WERI-Rb-1 (cell line): ENCODE measurements at places on chromosomes 4 and X.

- DNase-seq, result peak; percentile 55
These were observed at the start of gene NAP1L5 for GRCh38 chr4:88697588-88698329. Gene NAP1L5 (minus strand): TSS chr4:88697829. CDS start chr4:88697754, 75 bp downstream.

GRCh38 chr4:8523766-8524165, 56.4 kb upstream of the GPR78 start:
- DNase-seq, result no peak

DNA sequence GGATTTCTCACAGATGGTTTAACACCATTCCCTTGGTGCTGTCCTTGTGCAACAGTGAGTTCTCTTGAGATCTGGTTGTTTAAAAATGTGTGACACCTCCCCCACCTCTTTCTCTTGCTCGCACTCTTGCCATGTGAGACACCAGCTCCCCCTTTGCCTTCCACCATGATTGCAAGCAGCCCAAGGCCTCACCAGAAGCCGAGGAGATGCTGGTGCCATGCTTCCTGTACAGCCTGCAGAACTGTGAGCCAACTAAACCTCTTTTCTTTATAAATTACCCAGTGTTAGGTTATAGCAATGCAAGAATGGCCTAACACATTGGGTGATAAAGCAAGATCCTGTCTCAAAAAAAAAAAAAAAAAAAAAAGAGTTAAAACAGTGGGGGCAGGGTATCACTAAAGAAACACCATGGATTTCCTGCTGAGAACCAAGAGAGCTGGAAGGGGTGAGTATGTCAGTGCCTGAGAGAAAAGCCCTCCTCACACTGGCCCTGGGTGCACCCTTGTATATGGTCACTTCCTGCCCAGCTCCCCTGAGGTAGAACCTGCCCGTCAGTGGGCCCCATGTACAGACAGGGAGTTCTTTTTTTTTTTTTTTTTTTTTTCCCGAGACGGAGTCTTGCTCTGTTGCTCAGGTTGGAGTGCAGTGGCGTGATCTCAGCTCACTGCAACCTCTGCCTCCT, 46.4 kb downstream of the APOO start:
- no peak for DNase-seq

DNA sequence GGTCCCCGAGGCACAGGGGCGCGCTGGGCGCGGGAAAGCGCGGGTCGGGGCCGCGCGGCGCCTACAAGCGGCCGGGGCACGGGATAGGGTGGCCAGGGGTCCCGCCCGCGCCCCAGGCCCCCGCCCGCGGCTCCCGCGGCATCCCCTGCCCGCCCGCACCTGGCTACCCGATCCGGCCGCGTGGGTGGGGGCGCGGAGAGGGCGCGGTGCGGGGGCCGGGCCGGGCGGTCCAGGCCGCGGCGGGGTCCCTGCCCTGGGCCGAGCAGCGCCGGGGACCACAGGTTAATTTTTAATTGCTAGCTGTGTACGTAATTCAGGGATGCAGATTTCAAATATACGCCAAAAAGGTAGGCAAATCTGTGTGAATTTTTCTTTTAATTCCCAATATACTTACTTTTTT, 44.3 kb upstream of the FAM47C start:
- DNase-seq, result no peak

DNA sequence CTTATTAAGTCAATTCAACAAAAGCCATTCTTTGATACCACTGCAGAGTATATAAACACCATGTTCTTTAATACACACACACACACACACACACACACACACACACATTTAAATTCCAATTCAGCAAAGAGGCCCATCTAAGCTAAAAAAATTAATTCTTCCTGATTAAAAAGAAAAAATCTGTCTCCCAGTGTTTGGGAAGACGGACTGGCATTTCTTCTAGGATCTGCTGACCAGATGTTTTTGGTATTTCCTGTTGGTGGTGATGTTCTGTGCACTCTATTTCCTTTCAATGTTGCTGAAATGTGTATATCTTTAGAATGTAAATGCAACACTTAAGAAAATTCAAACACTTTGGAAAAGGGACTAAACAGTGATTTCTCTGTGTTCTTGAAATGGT, 243.8 kb downstream of the THOC2 start:
- DNase-seq, result no peak

GRCh38 chr4:41976775-41977516, 4.6 kb upstream of the DCAF4L1 start:
- DNase-seq, result no peak
